ENCODE measurements at places on chromosomes 6 and 20.
A peak's percentile ranks its signal among the peaks of the same experiment; 100 is the strongest.

GRCh38 chr6:33806841-33807240 lies 3.0 kb upstream of the MLN start:
- no peak for DNase-seq

- no peak for DNase-seq
Measured at GRCh38 chr6:164690702-164691500, 618.5 kb downstream of the C6orf118 start.

- DNase-seq = no peak
Measured at GRCh38 chr6:6964675-6965074, 143.1 kb upstream of the RREB1 start.

DNA sequence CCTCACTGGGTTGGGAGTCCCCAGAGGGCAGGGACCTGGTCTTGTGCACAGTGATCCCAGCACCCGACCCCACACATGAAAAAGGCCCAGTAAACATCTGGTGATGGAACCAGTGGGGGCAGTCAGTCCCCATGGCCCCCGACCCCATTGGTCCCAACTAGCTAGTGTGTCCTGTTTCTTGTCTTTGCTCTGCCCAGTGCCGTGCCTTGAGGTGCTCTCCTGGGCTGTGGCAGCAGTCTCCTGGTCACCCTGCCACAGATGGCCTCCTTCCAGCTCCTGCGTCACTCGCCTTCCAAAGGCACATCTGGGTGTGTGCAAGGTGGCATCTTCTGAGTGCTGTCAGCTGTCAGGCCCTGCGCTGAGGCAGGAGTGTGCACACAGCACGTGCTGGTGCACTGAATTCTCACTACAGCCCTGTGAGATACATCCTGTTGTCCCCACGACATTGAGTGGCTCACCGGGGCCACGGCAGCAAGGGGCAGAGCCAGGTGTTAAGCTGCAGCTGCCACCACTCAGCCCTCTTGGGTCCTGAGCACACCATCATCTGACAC lies 3.9 kb downstream of the NPEPL1 start:
- DNase-seq = no peak

DNA sequence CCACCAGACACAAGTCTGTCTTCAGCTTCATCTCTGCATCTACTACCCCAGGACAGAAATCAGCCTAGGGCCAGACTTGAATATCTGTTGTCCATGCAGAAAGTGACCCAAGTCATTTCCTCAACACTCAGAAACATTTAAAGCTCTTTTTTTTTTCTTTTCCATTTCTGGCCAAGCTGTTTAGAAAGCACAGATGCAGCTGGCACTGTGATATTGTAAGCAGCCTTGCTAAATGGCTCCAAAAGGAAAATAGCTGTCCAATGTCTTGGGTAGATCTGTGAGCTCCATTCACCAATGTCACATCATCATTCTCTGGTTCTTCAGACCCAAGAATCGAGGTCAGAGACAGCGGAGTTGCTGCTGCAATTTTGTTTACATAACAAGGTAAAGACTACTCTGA lies 174.2 kb downstream of the PDE7B start:
- DNase-seq = no peak

GRCh38 chr6:139129284-139129683 lies 5.6 kb upstream of the HECA start:
- no peak for DNase-seq

GRCh38 chr6:14875481-14876063 lies 370.3 kb upstream of the JARID2 start:
- DNase-seq = no peak

DNA sequence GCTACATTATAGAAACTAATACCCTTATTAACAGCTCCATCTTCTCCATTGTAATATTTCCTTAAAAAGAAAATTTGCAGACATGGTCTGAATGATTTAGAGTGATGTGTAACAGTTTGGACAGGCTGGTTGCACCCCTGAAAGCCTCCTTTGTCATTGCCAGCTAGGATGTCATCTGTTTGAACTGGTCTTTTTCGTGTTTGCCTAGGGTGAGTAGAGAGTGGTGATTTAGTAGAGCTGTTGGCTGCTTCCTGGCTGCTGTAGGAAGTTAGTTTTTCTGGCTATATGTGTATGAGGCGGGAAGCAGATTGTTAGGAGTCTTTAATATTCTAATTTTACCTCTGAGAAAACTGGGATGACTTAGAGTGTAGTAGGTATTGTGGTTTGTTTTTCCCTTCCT lies 101.1 kb downstream of the ZFAND3 start:
- peak; percentile 74 for DNase-seq

DNA sequence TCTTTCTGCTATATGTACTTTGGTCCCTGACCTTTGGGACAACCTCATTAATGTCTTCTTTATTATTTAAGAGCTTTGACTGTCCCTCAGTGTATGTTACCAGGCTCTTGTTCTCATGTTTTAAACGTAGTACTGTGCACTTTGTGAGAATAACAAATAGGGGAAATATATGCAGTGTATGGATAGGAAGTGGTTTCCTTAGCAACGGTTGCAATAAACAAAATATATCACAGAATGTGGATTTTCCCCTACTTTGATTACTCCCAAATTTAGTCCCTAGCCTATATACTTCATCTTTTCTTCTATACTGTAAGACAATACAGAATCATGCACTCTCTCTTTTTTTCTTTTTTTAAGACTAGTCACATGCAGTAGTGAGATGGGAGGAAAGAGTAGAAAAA lies 123.8 kb upstream of the AKIRIN2 start:
- no peak for DNase-seq

GRCh38 chr20:50330504-50331313 lies 140.1 kb downstream of the CEBPB start:
- peak; percentile 64 for DNase-seq

- no peak for DNase-seq
Measured at GRCh38 chr6:45687570-45687969, 309.8 kb upstream of the SUPT3H start.

GRCh38 chr6:139904568-139904967 lies 530.1 kb upstream of the CITED2 start:
- DNase-seq = no peak

DNA sequence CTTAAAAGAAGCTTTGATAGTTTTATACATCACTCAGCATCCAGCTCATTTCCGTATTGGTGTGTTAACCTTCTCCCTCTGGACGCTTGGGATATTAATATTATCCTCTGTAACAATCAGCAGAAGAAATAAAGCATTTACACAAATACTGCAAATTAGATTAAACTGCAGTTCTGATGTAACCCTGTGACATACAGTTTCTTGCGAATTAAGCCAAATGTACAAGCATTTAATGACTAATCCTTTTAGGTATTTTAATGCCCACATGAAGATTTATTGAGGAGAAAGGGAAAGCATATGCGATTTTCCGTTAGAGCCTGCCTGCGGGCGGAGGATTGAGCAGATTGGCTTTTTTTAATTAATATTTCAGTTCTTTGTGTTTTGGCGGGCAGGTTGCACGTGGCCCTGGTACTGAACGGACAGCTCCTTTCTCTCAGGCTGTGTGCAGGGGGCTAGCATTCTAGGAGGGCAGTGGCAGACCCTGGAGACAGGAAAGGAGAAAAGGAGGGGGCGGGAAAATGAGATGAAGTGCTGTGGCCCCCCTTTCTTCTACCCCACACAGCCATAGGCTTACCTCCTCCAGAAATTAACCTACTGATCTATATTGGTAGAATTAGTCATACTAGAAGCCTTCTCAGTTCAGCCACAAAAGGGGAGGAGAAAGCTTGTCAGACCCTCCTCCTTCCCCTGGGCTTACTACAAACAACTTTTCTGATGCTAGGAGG lies 14.1 kb upstream of the TFAP2D start:
- DNase-seq = peak; percentile 76

- no peak for DNase-seq
Measured at GRCh38 chr20:35240083-35240810, 13.8 kb downstream of the MMP24 start.

DNA sequence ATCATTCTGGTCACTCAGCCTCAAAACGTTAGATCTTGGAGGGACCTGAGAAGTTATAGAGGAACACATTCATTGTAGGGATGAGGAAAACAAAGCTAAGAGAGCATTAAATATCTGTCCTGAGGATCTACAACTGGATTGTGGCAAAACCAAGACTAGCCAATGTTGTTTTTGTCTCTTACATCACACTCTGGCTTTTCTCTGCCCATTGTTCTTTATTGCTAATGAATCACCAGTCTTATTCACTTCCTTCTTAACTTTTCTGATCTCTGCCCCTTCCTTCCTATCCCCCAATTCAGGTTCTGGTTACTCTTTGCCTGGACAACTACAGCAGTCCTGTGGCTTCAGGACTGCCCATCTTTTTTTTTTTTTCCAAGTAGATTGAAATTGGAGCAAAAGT lies 57.0 kb upstream of the PREP start:
- DNase-seq = no peak

DNA sequence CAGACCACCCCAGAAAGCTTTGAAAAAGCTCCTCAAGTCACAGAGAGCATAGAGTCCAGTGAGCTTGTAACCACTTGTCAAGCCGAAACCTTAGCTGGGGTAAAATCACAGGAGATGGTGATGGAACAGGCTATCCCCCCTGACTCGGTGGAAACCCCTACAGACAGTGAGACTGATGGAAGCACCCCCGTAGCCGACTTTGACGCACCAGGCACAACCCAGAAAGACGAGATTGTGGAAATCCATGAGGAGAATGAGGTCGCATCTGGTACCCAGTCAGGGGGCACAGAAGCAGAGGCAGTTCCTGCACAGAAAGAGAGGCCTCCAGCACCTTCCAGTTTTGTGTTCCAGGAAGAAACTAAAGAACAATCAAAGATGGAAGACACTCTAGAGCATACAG lies 39.6 kb downstream of the ZBTB2 start:
- DNase-seq = no peak

GRCh38 chr20:19511931-19512330 lies 246.1 kb upstream of the RIN2 start:
- DNase-seq = no peak

DNA sequence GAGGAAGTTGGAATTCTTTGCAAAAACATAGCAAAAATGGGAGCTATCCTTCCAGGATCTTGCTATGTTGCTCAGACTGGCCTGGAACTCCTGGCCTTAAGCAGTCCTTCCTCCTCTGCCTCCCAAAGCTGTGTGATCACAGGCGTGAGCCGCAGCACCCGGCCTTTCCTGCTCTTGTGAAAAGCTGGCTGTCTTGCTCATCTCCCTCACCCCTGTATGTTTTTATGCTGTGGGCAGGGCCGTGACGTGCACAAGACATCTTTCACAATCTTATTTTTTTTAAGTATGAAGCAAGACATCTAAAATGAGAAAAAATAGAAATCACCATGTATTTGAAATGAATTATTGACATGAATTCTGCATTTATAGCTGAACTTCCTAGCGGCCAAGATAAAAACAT lies 110.4 kb downstream of the SAMD5 start:
- no peak for DNase-seq

GRCh38 chr20:59925899-59926298 lies 7.5 kb downstream of the SYCP2 start:
- no peak for DNase-seq

GRCh38 chr20:42082611-42083010 lies 464.4 kb upstream of the CHD6 start:
- no peak for DNase-seq

- no peak for DNase-seq
Measured at GRCh38 chr20:61112515-61112914, 139.5 kb upstream of the CDH4 start.

DNA sequence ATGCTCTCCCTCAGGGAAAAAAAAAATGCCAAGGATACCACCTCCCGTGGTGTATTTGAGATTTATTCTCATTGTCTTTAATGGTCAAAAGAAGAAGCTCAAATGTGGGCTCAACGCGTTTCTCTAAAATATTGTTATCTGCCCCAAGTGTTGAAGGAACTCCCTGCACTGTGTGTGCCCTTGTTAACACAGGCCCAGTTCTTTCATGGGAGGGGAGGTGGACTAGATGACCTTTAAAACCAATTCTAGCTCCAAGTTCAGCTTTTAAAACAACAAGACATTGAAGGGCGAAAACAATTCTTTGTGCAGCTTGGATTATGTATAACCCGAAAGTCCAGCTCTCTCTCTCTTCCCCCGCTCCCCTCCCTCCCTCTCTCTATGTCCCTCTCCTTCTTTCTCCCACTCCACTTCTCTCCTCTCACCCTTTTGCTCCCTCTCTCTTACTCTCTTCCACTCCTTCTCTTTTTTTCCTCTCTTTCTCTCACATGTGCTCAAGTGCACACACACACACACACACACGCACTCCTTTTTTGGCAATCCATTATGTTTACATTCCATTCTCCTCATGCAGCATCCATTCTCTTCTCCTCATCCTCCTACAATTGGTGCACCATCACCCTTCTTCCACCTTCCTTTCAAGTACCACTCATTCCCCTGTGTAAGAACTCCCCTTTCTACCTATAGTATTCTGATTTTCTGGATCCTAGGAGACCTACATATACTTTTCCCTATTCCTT lies 8.5 kb downstream of the HLA-DMB start:
- DNase-seq = no peak

- no peak for DNase-seq
Measured at GRCh38 chr6:47151232-47151898, 109.2 kb upstream of the ADGRF1 start.

- DNase-seq = no peak
Measured at GRCh38 chr6:143998686-143999085, 9.4 kb downstream of the PLAGL1 start.

DNA sequence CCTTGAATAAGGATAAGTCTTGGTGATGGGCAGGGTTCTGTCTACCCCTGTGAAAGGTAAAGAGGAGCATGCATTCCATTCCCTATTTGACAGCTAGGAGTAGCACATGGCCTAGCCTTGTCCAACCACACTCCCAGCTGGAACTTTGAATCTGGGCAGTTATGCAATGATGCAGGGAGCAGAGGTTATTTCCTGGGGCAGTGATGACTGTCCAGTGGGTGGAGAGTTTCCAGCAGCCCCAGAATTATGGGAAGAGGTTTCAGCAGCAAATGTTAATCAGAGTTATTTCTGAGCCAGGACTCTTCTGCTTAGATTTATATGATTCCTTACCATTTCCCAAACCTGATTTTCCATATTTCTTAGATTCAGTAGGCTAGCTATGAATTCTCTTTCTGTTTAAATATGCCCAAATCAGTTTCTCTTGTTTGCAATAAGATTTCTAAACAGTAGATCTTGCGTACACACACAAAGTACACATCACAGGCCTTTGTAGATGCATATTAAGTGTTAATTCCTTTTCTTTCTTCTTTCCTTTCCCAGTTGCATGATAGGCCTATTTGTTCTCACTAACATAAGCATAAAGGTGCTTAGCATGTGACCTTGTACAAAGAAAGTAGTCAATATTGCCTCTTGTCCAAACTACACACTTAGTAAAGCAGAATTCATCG lies 17.3 kb upstream of the TXLNB start:
- no peak for DNase-seq

DNA sequence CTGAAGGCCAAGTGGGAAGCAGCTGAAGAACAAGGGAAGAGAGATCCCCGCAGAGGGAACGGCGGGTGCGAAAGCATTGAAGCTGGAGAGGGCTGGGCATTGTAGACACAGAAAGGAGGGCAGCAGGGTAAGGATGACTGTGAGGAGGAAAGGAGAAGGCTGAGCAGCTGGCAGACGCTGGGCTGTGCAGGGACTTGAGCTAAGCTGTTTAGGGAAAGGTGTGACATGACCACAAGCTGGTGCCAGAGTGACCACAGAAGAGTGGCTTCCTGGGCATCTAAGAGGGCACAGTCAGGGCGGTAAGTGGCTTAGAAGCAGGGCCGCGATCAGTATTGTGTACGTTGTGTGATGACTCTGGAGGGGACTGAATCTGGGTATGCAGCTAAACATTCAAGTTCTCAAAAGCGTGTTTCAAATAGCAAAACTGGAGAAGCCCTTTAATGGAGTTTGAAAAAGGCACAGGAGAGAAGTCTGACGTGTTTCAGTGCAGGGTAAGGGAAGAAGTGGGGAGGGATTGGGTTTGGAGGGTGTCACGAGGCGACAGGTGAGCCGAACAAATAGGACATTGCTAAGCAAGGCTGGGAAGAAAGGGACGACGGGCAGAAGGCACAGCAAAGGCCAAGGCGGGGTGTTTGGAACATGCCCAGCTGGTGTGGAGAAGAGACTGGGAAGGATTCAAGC lies 46.1 kb upstream of the ARFGEF2 start:
- no peak for DNase-seq

Measured in retina (tissue), 1 donor.